Activated naive CD4-positive, alpha-beta T cell (primary cell): ENCODE measurements at places on chromosomes 13 and 19.
A peak's percentile ranks its signal among the peaks of the same experiment; 100 is the strongest.

DNA sequence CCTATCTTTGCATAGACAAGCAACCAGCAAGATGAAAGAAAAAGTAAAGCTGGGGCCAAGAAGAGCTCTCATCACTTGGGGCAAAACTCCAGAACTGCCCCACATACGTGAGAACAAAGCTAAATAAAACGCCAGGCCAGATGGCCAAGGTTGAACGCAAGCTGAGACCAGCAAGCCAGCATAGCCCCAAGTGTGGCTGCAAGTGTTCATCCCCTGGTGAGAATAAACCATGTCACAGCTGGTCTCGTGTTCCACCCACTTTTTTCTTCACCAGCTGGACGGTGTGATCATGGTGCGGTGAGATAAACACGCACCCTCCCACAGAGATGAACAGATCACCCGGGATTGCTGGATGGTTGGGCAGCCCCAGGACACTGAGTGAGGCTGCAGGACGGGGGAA is 109.6 kb upstream of the CACNA1A start:
- no peak for DNase-seq

GRCh38 chr19:45471931-45472562 is 4.3 kb downstream of the FOSB start:
- no peak for DNase-seq

DNA sequence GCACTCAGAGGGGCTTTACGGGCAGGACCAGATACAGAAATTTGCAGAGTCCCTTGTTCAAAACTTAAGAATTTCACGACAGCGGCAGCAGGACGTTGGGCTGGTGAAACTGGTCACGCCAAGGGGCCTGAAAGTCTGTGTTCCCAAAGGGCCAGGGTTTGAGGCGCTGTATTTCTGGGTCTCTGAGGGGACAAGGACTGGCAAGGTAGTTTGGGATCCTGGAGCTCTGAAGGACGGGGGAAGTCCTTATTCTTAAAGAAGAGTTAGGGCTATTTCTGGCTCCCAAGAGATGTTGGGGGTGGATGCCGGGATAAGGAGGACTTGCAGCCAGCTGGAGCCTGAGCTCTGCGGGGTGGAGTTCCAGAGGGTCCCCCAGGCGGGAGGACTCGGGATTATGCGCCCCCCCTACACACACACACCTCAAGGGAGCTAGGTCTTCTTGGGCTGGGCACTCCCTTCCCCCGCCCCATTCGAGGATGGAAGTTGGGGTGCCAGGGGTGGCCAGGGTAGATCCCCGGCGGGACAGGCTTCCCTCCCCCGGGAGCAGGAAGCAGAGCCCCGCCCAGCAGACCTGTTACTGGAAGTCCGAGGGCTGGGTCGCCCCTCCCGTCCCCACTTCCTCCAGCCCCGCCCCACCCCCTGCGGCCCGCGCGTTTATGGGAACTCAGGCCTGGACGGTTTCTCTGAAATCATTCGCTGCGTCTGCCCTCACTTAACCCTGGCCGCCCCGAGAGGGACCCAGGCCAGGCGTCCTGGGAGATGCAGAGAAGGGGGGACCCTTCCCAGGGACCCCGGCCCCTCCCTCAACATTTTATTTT is 5.6 kb downstream of the BCL3 start:
- peak; percentile 70 for DNase-seq

- no peak for DNase-seq
Observed at GRCh38 chr13:33490461-33491327, 205.1 kb upstream of the STARD13 start.

- DNase-seq, result no peak
Observed at GRCh38 chr19:12873891-12874745, 7.1 kb downstream of the DNASE2 start.

- DNase-seq, result no peak
Observed at GRCh38 chr13:111280681-111281585, 39.5 kb upstream of the TEX29 start.

- DNase-seq, result no peak
Observed at GRCh38 chr13:61777899-61778298, 362.2 kb upstream of the PCDH20 start.

DNA sequence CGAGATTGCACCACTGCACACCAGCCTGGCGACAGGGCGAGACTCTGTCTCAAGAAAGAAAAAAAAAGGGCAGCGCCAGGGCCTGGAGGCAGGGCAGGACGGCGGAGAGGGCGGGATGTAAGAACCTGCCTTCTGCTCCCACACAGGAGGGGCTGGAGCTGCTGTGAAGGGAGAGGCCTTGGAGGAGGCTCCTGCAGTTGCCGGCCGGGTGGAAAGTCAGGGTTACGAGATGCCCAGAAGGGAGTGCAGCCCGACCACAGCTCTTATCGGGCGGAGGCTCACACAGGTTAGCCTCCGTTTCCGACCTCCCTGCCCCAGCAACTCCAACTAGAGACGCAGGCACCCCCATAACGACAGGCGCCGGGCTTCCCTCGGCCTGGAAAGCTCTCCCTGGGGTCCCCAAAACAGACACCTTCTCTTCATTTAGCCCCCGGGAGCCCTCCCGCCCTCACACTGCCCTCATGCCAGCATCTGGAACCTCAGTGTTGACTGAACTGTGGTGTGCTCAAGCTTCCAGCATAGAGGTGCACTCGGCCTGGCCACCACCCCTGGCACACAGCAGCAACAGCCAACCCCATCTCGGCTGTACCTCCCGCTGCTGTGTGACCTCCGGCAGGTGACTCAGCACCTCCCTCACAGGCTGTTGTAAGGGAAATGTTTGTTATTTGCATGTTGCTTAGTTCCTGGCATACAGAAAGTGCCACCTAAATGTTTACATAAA is 1.4 kb downstream of the PLPP2 start:
- no peak for DNase-seq

DNA sequence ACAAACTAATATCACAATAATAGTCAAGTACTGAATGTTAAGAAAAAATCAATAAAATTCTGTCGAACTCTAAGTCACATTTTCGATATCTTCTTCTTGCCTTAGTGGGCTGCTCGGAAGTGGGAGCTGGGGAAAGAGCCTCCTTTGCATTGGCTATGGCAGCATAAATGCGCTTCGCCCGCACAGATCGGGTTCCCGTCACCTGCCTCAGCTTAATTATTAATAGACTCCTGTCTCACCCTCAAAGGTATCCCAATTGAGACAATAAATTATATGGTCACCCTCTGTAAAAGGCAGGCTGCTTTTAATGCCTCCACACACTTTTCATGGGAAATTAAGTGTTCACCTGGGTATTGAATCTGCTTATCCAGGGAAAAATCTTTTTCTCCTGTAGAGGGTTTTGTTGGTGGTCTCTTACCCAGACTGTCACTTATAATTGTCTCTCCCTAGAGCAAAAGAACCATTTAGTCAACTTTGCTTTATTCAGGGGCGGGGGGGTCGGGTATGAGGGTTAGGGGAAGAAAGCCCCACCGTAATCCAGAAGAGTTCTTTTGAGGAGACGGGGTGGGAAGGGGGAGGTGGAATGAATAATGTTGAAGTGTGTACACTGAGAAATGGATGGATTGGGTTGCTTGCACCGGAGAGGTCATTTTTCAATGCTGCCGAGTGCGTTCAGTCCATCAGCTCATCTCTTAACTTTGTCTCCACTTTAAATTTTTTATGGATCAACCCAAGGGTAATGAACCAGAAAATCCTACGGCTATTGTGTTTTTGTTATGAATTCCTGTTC is 682.6 kb upstream of the SGCG start:
- no peak for DNase-seq

GRCh38 chr13:24284889-24285565 is 24.4 kb upstream of the C1QTNF9 start:
- DNase-seq, result no peak

- DNase-seq, result no peak
Observed at GRCh38 chr19:15863272-15863671, 34.6 kb downstream of the CYP4F2 start.

DNA sequence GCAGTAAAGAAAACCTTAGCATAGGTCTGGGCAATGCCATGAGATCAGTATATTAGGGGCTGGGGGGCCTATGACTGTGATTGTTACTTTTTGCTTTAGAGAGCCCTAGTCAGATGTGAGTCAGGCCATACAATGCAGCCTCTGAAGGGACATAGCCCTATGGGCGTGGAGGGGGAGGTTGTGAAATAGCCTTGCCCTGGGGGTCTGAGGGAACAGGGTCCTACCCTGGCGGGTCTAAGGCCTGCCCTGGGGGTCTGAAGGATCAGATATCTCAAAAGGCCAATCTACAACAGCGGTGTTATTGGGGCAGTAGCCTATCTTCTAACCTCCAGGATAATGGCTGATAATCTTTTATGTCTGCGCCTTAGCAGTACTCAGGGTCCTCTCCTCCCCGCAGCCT is 13.8 kb upstream of the SLC1A5 start:
- DNase-seq, result no peak

- DNase-seq, result no peak
Observed at GRCh38 chr13:19604306-19604705, 29.2 kb upstream of the MPHOSPH8 start.

DNA sequence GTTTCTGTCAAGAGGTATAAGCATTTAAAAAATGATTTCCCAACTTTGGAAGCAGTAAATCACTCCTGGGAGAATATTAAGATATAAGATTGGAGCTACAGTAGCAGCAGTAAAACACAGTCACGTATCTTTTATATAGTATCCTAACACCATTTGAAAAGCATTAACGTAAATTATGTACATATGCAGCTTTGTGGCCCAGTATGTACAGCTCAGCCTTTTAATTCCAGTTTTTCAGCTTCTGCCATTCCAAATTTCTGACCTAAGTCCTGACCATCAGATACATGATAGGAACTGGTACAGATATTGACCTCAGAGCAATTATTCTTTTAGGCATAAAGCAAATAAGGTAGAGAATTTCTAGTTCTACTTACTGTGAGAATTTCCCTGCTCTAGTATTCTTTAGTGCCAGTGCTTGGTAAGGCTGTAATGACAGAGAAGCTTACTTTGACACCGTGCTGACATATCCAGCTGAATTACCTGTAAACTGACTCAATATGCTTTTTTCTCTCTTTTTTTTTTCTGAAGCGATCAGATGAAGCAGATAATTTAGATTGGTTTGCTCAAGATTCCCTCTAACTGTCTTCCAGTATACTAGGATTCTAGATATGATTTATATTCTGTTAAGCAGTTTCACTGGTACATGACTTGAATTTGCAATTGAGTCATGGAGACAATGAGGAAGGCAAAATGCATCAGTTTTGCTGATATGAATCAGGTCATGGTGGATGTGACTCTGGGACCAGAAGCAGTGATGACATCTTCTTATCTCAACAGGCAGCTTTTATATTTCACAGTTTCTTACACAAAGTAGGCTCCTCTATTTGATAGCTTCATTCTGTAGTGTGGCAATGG is 703.6 kb downstream of the SLITRK6 start:
- no peak for DNase-seq

DNA sequence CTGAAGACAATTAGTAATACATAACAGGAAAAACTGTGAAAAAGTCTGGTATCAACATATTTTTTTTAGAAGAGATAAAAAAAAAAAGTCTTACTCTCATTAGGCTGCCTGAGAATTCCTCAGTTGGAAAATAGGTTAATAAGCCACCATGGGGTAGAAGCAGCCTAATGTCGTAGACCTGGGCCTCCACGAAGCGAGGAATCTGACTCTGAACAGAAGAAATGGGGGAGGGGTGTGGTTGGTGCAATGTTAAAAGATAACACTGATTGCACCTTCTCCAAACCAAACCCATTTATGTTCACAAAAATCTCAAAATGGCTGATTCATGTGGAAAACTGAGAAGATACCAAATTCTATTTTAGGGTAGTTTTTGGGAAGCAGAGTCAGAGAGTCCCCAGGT is 62.4 kb downstream of the MPHOSPH8 start:
- no peak for DNase-seq

DNA sequence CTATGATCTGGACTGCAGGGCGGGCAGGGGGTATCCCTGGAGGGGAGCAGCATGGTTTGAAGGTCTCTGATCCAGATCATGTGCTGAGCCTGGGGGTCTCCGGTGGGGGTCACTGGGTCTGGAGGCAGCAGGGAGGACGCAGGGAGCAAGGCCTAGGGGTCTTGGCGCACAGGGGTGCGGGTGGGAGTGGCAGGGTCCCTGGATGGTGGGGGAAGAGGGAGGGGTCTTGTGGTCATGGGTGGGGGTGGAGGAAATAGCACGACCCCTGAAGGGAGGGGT is 1.9 kb downstream of the BTBD2 start:
- no peak for DNase-seq
